AG09319 (cell line): ENCODE measurements at places on chromosomes 13 and 19.

DNA sequence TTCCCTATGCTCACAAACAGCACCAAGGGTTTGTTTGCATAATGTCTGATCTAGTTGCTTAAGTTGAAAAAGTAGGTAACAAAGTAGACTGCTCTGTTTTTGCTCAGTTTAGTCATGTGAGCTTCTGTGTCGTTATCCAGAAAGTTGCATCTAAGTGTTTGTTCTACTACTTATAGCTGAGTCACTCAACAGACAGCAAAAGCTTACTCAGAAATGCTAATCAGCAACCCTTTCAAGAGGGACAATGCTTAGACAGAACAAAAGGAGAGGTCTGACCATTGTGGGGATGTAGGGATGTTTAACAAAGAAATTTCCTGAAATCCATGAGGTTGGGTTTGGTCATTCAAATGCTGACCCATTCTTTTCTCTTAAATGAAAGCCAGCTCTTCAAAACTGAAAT lies 106.4 kb downstream of the ATP8A2 start:
- DNase-seq: no peak

DNA sequence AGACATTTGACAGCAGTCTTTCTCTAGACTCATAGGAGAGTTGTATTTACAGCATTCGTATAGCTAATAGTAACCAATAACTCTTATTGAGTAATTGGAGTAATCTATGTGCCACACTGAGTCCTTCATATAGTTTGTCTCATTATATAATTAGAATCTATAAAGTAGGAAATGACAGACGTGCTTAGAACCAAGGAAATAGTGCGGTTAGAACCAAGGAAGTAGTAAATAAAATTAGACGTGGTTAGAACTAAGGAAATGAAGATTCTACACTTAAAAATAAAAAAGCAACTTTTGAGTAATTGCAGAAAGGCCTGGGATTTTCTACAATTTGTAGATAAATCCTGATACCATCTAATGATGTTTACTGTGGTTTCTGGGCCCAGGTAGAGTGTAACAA lies 107.8 kb upstream of the TNFSF11 start:
- DNase-seq: no peak

- no peak for DNase-seq
Observed at GRCh38 chr19:41219924-41220567, 1.0 kb downstream of the AXL start.

- no peak for DNase-seq
Observed at GRCh38 chr19:30023330-30023729, 81.3 kb downstream of the URI1 start.

- DNase-seq: no peak
Observed at GRCh38 chr13:49265822-49266221, 18.1 kb downstream of the CDADC1 start.

GRCh38 chr19:5637971-5638370 lies 15.1 kb downstream of the SAFB start:
- no peak for DNase-seq

DNA sequence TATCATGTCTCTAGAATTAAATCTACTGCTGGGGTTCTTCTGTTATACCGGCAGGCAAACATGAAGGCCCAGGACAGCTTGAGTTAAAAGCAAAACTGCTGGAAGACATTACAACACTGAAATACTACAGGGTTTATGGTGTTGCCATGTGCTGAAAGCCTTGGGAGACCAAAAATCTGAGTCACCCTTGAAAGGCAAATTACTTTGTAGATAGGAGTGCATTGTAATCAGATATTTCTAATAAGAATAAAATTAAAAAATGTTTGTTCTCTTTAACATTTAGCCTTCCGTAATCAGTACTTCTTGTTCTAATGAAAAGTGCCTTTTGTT lies 181.3 kb downstream of the PCDH9 start:
- no peak for DNase-seq

DNA sequence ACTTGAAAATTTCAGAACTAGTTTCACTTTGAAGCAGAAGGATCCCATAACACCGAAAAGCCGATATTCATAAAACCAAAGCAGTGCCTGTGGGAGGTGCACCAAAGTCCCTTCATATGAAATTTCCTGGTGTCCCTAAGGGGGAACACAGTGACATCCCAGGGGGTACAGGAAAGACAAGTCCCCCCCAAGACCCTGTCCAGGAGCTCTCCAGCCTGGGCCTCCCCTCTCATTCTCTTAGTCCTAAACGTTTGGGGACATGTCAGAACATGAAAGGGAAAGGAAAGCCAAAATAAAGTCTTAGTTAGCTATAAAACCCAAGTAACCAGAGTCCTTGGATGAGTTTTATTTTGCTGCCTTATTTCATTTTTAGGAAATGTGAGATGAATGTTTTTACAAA lies 56.6 kb downstream of the MRPL57 start:
- DNase-seq: no peak

- DNase-seq: no peak
Observed at GRCh38 chr13:40319699-40320579, 346.5 kb downstream of the FOXO1 start.

GRCh38 chr19:2627319-2627829 lies 75.1 kb downstream of the GNG7 start:
- DNase-seq: peak; percentile 81

DNA sequence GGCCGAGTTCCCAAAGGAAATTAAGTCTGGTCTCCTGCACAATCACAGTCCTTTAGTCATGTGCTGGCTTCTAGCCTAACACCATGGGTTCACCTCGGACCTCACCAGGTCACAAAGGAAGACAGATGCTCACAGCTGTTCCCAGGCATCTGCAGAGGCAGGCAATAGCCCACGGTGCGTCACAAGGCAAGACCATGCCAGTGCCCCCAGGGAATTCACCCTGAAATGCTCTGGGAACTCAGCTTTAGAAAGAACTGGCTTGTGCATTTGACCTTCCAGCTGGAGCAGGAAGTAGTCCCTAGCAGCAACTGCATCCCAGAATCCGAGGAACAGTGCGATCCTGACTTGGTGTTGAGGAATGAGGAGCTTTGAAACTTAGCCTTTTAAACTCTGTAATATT lies 96.8 kb upstream of the WASF3 start:
- DNase-seq: no peak

- DNase-seq: no peak
Observed at GRCh38 chr13:41054212-41054877, 7.0 kb upstream of the WBP4 start.
